ENCODE measurements at places on chromosomes 6 and 20. TPM values are rescaled to one million over a fixed set of nuclear protein-coding genes. Genes with fewer than 3 reads are reported as not detected.

DNA sequence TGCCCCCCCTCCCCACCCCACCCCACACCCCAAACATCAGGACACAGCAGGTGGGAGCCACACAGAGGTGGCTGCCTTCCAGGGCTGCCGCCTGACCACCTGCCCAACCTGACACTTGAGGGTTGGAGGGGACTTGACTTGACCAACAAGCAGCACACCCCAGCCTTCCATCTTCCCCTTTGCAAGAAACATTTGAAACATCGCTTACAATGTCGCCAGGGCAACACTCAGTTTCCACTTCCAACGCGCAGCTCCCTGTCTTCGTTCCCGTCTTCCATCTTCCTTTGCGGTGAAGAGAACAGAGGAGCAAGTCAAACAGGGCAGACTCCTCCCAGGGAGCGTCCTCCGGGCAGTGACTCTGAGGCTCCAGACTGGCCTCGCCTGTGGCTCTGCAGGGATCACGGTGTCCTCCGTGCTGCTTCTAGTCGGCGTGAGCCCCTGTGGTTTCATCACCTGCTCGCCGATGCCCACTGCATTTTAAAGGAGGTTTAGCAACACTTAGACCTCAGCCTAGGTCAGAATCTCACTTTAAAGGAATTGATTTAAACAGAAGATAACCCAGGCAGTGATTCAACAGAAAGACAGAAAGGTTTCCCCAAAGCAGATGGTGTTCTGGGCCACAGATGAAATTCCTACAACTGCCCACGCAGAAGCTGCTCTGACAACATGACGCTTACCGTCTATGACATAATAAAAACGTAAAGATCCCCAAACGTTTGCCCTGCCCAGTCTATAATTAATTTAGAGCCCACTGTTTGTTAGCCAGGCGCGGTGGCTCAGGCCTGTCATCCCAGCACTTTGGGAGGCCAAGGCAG is 130.8 kb downstream of the TAF4 start:
- no peak for DNase-seq

GRCh38 chr6:170100046-170100445 is 190.8 kb downstream of the DLL1 start:
- no peak for DNase-seq

- no peak for DNase-seq
These were observed 107.9 kb upstream of the PLEKHG1 start for GRCh38 chr6:150491811-150492172.

DNA sequence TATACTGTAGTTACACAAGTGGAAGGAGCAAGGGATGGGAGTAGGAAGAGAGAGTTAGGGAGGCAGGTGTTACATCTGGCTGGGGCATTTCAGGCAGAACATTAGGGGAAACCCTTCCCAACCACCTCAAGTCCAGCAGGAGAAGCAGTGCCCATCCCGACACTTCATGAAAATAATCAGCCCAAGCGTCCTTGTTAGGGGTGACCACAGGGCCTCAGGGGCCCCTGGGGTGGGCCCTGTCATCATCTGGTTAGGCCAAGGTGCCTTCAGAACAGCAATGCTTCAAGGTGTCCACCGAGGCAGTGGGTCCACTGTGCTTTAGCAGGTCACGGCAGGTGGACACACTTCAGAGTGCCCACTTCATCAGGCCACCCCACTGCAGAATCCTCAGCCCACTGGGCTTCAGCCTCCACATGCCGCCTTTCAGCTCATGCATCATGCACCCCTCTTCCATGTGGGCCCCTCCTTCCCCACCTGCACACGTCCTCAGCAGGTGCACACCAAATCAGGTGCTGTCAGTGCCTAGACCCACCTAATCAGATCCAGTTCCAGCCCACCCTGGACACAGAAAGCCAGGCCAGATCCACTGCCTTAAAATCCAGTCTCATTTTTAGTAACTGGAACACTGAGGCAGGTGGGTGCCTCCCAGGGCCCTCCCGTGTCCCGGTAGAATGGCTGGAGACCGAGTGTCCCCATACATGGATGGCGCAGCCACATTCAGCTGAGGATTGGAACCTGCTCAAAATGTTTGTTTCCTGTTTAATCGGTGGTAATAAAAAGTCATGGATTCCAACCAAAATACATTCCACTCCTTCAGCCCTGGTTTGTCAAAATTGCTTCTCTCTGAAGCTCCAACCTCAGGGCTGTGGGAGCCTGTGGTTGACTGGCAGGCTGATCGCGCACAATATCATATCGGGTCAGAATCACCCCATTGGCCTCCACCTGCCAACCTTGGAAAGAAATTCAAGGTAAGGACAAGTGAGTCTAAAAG is 99.5 kb downstream of the ANKRD60 start:
- DNase-seq, result no peak

BANF2 gene
- not detected for polyA plus RNA-seq

- DNase-seq, result no peak
These were observed 21.1 kb downstream of the THBS2 start for GRCh38 chr6:169232507-169232931.

DNA sequence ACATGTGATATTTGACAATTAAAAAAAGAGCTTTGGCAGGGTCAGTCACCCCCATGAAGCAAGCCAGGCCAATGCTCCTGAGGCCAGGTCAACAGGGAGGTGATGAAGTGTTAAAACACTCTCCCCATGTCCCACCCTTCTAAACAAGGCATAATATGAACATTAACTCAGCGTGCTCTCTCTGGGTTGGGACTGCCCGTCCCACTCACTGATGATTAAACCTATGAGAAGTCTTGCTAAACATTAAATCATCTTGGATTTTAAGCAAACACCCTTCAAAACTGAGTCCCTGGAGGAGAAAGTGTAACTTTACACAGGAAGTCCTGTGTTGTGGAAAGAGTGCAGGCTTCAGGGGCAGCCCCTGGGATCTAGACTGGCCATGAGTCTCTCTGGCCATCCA is 558.5 kb downstream of the CD83 start:
- no peak for DNase-seq

BMP2 gene
- polyA plus RNA-seq, result 1.2 TPM

GRCh38 chr6:36514554-36515456 is 32.5 kb downstream of the STK38 start:
- DNase-seq, result peak; percentile 53

DNA sequence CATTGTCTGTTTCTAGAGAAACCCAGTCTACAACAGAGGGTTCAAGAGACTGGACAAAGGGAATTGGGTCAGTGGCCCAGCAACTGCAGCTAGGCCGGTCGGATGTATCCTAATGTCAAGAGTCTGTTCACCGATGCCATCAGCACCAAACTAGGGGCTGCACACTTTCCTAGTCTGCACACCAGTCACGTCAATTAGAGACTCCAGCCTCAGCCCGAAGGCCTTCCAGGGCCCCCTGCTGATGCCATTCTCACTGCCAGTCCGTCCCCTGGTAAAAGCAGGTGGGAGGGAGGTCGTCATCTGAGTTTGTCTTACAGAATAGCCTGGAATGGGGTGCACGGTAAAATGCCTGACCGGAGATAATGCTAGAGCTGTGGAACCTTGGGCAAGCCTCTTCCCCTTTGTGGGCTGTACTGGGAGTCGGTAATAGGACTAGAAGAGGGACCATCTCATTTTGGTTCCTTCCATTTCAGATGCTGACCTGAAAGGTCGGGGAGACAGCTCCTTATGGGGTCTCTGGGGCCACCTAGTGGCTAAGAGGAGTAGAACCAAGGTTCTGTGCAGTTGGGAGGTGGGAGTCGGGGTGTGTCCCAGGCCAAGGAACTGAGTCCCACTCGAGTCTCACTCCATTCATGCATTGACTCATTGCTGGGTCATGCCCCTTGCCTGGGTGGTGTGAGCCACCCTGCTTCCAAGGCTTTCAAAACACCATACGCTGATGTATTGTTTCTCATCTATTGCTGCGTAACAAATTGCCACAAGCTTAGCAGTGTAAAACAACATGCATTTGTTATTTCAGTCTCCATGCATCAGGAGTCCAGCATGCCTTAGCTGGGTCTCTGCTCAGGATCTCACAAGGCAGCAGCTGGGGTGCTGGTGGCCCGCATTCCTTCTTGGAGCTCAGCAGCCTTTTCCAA is 5.1 kb downstream of the SOX12 start:
- peak; percentile 61 for DNase-seq

DNA sequence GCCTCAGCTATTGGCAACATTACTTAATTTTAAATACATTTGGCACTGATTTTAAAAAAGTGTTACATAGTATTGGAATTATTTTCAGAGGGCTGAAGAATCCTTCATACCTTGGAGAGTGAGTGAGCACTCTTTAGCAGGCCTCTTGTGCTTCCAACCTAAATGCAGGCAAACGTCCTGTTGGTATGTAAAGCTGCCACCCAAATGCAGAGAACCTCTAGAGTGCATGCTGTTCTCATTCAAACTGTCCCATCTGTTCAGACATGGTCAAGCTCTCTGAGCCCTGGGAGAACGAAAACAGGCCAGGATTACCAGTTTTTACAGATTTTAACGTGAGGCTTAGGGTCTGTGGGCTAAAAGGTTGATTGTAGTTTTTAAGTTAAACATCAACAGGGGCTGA is 378.0 kb upstream of the FLRT3 start:
- no peak for DNase-seq

- DNase-seq, result no peak
These were observed 500.4 kb upstream of the SULF2 start for GRCh38 chr20:48285656-48286055.

DNA sequence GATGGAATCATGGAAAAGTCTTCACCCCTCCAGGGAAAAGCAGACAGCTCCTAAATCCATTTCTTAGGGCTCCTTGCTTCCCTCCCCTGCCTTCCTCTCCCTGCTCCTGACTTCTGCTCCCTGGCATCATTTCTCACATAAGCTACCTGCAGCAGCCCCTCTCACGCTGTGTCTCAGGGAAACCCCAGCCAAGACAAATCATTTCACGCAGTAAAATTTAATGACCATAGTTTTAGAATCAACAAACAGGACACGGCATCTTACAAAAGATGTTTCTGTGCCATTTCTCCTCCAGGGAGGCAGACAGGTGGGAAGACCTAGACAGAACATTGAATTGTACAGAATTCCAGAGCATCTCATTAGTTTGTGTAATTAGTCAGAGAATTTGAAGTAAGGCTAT is 16.5 kb upstream of the FOXQ1 start:
- DNase-seq, result no peak

RIMS1 gene
- not detected for polyA plus RNA-seq

- DNase-seq, result no peak
These were observed 105.6 kb upstream of the CLDN20 start for GRCh38 chr6:155158030-155158843.

DNA sequence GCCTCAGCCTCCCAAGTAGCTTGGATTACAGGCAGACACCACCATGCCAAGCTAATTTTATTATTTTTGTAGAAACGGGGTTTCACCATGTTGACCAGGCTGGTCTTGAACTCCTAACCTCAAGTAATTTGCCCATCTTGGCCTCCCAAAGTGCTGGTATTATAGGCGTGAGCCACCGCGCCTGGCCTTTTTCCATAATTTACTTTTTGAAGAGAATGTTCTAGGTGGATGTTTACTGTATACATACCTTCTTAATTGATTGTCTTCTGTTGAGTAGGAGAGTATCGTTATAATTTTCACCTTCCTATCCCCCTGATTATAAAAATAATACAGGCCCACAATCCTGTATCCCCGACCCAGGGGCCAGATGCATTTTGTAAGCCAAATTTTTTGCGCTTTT is 174.4 kb downstream of the BCAS1 start:
- no peak for DNase-seq

EPPIN gene
- polyA plus RNA-seq, result not detected

GRCh38 chr6:63509652-63510352 is 62.5 kb upstream of the LOC128125822 start:
- DNase-seq, result no peak

GRCh38 chr6:169008641-169009257 is 244.9 kb downstream of the THBS2 start:
- no peak for DNase-seq

DNA sequence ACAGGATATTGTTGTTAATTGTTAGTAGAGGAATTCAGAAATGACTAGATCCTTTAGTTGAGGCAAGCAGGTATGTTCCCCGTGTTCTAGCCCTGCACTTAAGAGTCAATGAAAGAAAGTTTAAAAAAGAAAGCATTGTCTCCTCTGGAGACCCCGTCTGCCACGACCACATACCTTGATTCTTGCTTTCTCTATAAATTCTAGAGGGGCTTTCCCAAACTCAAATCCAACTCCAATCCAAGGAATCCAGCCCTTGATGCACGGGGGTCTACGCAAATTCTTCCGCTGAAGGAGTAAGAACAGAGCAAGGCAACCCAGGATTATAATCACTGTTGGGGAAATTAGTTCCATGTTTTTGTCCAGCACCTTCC is 401 bp downstream of the CYP39A1 start:
- no peak for DNase-seq

DNA sequence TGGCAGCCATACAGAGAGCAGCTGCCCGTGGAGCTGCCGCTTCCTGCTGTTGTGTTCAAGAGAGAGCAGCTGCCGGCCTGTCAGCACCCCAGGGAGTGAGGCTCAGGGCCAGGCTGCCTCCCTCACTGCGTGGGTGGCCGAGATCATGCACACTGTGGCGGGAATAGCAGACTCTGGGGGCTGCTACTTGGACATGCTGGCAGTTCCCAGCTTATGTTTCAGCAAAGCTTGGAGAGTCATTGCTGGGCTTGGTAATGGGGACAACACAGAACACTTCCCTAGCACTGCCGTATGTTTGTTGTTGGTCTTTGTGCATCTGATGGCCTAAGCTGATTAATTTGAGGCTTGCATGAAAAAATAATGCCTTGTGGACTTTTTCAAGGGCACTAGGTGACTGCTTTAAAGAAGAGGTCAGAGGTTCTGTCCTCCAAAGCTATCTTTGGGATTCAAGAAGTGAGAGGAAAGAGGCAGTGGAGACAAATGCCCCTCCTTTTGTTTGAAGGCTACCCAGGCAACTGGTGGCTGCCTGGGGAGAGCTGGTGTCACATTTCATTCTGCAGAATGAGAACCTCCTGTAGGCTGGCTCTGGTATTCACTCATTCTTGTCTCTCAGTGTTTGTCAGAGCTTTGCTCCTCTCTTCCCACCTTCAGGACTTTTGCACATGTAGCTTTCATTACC is 18.8 kb downstream of the MRAP2 start:
- DNase-seq, result no peak

SGK2 gene
- not detected for polyA plus RNA-seq
